ENCODE measurements at places on chromosomes 1 and 21.

GRCh38 chr1:97366984-97367383, 553.9 kb downstream of the DPYD start:
- no peak for DNase-seq

DNA sequence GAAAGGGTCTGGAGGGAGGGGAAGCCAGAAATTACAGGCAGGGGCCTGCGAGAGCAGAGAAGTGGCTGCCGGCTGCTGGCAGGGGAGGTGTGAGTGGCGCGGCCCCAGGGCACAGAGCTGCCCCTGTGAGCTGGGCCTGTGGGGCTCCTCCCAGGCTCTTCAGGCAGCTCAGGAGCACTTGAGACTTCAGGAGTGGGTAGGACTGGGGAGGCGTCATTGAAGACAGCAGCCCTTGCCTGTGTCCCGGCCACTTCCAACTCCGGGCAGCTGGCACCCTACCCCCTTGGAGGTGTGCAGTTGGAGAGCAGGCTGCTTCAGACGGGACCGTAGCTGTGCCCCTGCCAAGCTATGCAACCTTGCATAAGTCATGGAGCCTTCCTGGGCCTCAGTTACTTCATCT, 87.5 kb upstream of the ACTL8 start:
- no peak for DNase-seq

DNA sequence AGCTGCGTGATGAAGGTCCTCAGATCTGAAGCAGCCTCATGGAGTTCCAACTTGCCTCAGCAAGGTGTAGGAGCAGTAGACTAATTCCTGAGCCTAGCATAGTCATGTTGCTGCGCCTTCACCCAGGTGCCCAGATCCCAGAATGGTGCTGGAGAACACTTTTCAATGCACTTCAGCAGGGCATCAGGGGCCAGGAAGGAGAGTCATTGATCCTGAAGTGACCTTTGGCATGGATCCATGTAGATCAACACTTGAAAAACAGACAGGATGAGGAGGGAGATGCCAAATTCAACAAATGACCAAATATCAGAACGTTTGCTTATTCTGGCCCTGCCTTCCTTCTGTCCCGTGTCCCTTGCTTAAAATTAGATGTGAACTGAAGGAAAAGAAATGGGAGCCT, 91.9 kb downstream of the LEPR start:
- no peak for DNase-seq

GRCh38 chr1:230292689-230293389, 133.3 kb downstream of the PGBD5 start:
- DNase-seq: no peak

- no peak for DNase-seq
These were observed 20.4 kb downstream of the CDC7 start for GRCh38 chr1:91520942-91521507.

DNA sequence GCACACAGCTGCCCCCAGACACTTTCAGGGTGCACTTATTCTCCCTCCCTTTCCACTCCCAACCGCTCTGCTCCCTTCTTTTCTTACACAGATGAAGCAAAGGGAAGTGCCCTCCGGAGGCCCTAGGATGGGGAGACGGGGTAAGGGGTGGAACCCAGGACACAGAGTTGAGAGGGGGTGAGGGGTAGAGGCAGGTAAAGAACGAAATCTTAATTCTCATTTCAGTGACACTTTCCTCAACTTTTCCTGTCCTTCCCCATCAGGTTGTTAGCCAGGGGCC, 12.8 kb downstream of the PLEKHO1 start:
- no peak for DNase-seq

GRCh38 chr1:38533772-38534472, 325.6 kb downstream of the RRAGC start:
- DNase-seq: no peak

DNA sequence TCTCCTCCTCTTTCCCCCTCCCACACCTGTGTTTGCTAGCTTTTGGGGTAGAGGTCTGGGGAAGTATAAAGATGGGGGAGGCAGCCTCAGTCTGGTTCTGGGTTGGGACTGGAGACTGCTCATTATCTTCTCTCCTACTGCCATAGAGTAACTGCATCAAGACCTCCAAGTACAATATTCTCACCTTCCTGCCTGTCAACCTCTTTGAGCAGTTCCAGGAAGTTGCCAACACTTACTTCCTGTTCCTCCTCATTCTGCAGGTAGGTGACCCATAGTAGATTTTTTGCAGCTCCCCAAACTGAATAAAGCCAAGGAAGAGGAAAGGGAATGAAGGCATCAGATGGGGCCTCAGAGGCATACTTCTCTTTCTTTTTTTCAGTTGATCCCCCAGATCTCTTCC, 5.3 kb downstream of the ATP8B2 start:
- DNase-seq: no peak

DNA sequence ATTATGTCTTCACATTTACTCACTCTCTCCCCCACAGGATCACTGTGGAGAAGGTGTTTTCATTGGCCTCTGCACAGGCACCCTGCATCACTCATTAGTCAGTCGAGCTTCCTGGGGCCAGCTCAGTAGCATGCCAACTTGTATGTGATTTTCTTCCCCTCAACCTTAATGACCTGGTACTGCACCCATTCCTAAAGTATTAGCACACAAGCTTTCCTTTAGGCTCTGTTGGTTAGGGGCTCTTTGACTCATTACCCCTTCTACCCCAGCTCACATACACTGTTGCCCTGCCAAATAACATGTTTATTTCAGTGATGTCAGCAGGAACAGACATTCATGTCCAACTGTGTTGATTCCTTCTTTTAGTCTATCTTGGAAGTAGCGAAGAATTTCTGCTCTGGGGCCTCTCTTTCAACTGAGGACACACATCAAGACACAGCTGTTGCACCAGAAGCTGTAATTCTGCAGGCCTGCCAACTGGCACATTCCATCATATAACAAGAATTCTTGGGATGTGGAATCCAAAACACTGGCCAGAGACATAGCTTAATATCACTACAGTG, 603.5 kb upstream of the ADAMTS5 start:
- peak; percentile 74 for DNase-seq

GRCh38 chr1:101278845-101279244, 42.0 kb downstream of the S1PR1 start:
- no peak for DNase-seq

DNA sequence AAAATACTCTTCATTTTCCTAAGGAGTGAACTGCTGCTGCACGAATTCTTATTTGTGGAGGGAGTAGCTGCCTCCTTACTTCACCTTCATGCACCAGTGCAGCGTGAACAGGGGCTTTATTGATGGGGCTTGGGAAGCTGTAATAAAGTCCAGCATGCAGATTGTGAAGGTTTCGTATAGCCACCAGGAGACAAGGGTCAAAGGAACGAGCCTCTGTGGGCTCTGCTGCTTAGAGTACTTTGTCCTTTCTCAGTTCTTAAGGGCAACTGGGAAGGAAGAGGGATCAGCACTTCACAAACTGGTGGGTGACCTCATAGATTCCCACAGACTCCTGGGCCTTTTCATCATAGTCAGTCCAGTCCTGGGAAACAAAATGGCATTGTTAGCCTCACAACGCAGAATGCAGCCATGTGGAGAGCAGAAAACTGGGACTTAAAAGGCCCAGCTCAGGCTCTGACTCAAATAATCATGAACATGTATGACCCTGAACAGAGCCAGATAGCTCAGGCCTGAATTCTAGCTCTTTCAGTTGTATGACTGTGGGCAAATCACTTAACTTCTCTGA, 6.0 kb downstream of the CZIB start:
- no peak for DNase-seq

DNA sequence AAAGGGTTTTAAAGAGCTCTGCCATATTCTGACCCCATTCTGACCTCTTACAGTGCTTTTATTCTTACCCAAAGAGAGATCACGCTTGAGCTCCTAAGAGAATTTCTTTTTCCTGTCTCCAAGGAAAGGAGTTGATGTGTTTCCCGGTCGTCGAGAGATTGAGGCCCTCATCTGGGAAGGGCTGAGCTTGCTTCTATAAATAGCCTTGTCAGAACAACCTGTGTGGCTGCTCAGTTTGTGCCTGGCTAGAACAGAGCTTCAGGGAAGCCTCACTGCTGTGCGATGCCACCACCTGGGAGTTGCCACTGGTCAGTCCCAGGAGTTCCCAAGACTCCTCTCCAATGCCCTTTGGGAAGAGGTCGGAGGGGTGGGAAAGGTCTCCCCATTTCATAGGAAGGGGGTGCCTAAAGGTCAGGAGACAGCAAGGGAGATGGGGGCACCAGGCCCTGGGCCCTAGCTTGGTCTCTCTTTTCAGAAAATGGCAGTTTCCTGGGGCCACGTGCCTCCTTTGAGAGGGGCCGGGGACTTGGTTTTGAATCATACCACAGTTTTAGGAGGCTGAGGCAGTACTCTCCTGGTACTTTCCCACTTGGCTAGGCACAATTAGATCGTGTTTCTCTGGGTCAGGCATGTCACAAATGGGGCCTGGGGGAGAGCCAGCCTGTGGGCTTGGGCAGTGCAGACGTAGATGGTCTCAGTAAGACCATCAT, 52.1 kb downstream of the EIF2D start:
- peak; percentile 35 for DNase-seq

DNA sequence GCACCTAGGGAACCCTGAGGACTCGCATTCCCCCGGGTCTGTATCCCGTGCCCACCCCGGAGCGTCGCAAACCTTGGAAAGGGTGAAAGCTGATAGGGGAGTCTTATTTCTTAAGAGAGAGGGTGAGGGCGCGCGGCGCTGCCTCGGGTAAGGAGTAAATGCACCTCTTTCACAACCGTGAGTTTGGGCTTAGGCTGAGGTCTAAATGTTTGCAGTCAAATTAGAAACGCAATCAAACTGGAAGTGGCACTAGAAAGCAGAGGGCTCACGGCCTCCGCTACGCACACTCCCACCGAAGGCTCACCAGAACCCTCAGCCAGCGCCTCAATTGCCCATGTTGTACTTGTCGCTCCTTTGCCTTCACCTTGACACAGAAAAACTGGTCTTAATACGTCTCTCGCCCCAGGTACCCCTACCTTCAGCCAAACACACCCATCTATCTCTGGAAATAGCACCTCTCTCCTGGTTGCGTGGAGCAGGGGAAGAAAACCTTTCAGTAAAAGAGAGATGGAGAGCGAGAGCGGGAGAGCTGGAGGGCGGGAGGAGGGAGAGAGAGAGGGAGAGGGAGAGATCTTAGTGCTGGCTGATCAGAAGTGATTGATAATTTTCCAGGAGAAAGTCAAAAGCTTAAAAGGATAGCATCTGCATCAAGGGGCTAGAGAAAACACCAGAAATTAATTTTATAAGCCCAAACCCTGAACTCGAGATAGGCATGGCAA, 1.7 kb upstream of the HLX start:
- DNase-seq: no peak

DNA sequence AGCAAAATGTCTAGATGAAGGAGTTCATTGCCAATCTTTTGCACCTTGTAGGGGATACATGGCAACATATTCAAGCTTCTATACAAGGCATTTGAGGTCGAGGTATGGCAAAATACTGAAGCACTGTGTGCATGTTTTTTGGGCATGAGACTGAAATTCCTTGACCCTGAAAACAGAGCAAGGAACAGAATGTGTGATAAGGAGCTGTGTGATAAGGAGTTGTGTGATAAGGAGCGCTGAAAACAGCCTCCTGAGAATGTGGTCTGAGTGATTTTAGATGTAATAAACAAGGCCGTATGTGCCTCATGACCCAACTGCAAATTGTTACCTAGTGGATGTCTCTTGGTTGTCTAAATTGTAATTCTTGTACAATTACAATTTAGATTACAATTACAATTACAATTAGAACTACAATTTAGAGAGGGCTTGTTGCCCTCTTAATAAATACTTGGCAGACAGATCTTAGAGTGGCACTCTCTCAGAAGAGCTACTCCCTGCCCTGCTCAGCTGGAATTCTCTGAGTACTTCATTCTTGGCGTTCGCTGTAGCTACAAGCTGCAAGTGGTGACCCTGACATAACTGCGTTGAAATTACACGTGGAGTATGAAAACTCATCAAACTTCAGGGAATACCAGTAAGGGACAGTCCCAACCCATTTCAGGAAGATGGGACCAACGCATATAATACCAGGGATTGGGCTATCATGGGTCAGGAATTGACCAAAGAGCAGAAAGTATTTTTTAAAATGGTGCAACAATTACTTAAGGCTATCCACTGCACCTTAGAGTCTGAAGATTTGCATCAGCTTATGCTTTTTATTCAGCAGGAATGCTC, 20.0 kb upstream of the ITLN1 start:
- DNase-seq: peak; percentile 32

GRCh38 chr1:31765041-31765467, 914 bp upstream of the ADGRB2 start:
- DNase-seq: no peak

- DNase-seq: no peak
These were observed 538.9 kb downstream of the LMO4 start for GRCh38 chr1:87867626-87868025.

GRCh38 chr1:166122873-166123466, 43.8 kb downstream of the FAM78B start:
- DNase-seq: no peak

DNA sequence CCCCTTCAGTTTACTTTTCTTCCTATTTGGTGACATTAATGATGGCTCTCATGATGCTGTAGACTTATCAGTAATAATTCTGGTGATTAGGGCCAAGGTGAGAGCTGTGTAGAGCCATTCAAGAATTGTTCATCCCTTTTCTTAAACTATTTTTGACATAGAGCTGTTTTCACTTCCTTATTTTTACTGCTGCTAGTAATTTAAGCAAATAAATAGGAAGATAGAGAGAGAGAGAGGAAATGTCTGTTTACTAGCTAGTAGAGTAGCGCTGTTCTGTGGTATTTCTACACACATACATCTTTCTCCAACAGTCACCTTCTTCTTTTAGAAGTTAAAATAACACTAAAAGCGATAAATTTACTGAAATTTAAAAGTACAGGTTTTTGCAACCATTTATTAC, 678.0 kb upstream of the ZP4 start:
- DNase-seq: no peak

DNA sequence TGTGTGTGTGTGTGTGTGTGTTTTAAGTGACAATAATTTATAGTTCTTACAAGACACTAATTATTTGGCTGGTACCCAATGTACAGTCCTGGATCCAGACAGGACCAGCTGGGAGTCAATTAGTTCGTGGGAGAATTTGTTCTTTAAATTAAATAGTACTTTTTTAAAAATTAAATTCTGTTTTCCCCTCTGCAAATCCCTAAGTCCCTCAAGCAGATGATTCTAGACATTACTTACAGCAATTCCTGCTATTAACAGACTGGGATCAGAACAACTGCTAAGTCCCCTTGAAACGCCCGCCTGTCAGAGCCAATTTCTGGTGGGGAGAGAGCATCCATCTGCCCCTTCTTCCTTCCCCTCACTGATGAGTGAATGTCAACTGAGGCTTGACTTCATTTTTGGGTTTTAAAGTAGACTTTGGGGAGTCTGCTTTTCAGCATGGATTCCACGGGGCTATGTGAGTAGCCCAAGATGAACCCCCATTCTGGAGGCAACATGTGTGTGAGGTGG, 83.9 kb downstream of the SMYD2 start:
- no peak for DNase-seq

- DNase-seq: no peak
These were observed 157.9 kb upstream of the NRIP1 start for GRCh38 chr21:15222707-15223106.

- no peak for DNase-seq
These were observed 28.5 kb upstream of the CREG1 start for GRCh38 chr1:167582064-167582463.

- no peak for DNase-seq
These were observed 9.7 kb downstream of the BACH1 start for GRCh38 chr21:29308456-29308783.

All from retinal pigment epithelial cell (primary cell).